Stimulated activated CD4-positive, alpha-beta T cell treated with anti-CD3 and anti-CD28 coated beads, Interleukin-1b, Interleukin-23, amount 100 ng/mL, for 1 hour (primary cell): ENCODE measurements at places on chromosomes 1 and 21.

GRCh38 chr1:156437037-156437867, 63.3 kb downstream of the MEF2D start:
- DNase-seq, result no peak

GRCh38 chr1:204996981-204997380, 46.0 kb upstream of the CNTN2 start:
- DNase-seq, result no peak

DNA sequence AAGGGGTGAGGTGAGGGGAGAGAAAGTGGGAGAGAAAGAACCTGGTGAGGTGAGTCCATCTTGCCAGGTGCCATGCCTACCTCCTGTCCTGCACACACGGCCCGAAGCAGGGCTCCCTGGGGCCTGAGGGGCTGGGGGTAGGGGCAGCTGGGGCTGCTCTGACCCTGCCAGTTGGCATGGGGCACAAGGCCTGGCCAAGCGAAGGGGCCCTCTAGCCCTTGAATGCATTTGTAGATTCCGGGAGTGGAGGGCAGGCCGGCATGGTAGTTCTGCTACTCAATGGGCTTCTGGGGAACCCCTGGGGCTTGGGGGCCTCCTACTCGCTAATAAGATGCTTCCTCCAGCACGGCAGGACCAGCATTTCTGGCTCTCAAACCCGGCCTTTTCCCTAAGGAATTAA, 3.6 kb upstream of the PRDM16 start:
- no peak for DNase-seq

GRCh38 chr1:226736908-226737818, 1.9 kb downstream of the ITPKB start:
- no peak for DNase-seq
